Chondrocyte (in vitro differentiated cells): ENCODE measurements at places on chromosomes 1 and 21.

GRCh38 chr1:78492386-78492950 lies 1.7 kb downstream of the PTGFR start:
- DNase-seq, result no peak

DNA sequence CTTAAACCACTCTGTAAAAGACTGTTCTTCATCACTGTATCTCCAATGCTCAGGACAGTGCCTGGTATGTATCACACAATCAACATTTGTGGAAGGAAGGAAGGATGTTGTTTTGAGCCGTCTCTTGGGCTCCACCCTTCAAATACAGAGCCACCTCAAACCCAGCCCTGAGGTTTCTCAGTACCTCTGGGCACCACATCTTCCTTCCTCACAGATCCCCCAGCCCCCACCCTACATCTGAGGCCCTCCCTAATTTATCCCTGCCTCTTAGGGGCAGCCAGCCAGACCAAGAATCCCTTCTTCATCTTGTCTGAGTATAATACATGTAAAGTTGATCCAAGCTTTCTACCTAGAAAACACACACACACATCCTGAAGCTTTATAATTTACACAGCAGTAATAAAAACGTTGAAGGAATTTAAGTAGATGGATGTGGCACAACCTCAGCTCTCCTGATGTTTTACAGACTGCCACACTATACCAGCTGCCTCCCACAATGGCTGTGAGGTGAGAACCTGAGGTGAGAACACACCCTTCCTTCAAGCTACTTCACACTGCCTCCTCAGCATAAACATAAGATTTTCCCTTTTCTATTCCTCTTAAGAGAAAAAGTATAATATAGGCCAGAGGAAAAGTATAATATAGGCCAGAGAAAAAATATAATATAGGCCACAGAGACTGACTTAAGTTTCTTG lies 48.5 kb downstream of the CDC7 start:
- no peak for DNase-seq

GRCh38 chr1:234579967-234580366 lies 30.0 kb downstream of the IRF2BP2 start:
- no peak for DNase-seq

DNA sequence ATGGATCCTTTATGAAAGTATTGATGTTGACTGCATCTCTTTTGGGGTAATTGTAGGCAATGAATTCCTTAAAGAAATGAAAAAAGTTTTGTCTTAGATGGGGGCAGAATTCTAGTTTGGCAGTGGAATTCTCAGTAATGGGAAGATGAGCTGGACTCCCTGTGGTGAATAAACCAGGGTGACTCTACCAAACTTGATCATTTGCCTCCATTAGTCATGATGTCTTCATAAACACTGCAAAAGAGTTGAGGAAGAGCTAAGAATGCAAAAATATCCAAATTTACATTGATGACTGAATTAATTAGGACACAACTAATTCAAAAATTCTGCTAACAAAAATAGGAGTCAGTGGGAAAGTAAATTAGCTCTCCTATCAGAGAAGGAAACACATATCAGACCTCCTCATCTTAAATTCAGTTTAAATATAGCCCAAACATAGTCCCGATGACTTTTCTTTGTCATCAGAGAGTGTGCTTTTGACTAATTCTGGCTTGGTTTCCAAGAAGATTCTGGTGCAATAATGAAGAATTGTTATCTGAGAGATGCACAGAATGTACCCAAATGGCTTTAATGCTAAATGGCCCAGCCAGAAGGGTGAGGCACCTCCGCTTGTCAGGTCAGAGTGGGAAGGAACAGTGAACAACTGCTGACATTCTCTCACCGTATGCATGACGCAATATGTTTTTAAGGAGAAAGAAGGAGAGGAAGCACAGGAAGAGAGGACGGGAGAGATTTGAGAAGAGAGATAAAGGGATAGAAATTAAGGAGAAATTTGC lies 525.1 kb downstream of the LMO4 start:
- DNase-seq, result no peak

DNA sequence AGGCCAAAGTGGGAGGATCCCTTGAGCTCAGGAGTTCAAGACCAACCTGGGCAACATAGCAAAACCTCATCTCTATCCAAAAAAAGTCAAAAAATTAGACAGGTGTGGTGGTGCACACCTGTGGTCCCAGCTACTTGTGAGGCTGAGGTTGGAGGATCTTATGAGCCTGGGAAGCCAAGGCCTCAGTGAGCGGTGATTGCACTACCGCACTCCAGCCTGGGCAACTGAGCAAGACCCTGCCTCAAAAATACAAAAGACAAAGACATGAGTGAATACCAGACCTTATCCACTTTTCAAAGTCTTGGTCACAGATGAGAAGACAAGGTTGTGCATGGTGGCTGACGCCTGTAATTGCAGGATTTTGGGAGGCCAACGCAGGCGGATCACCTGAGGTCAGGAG lies 13.2 kb upstream of the MSTO1 start:
- DNase-seq, result no peak

GRCh38 chr1:78591971-78592370 lies 28.3 kb upstream of the IFI44L start:
- no peak for DNase-seq

DNA sequence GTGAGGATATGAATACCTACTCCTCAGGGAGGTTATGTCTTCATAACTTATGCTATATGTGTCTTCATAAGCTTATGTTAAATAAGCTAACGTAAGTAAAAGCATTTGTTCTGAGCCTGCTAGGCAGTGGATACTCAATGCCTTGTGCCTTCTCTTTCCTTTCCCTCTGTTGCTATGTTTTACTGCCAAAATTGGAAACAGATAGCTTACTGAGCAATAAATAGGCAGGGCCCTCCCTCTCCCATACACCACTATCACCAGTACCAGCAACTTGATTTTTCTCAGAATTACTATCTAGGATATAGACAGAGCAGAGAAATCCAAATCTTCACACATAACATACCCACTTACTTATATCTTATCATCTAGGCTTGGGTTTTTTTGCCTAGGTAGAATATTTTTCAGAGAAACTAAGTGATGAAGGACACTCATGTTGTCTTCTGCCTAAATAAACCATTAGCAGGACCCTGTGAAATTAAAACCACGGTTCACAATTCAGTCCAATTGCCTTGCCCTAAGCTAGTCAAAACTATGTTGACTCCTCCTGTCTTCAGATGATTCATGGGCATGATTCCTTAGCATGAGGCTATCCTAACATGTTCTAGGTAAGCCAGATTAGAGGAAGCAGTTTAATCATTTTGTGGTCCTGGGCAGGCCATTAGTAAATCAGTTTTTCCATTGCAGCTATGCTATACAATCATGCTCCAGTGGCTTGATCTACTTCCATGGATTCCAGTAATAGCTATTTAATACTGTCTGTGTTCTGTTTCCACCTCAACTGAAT lies 15.9 kb upstream of the LRRC8C start:
- no peak for DNase-seq

DNA sequence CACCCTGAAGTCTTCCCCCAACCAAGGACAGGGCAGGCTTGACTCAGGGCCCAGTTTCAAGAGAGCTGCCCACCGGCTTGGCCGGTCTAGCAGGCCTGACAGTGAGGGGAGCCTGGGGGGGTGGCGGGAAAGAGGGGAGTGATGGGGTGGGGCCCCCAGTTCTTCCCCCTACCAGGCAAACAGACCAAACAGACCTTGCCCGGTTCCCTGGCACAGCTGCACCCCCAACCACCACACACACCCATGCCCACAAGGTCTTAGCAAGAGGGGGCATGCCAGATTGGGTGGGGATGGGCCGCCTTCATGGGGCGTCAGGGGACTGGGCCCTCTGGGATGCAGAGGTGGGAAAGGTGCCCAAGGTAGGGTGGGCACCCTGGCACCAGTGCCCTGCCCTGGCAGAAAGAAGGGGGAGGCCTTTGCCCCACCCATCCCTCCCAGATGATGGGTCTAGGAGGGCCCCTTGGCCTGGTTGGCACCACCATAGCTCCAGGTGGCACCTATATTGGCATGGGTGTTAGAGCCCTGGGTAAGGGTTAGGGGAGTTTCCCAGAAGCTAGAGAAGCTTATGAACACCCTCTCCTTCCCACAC lies 8.9 kb downstream of the ZBTB7B start:
- no peak for DNase-seq

DNA sequence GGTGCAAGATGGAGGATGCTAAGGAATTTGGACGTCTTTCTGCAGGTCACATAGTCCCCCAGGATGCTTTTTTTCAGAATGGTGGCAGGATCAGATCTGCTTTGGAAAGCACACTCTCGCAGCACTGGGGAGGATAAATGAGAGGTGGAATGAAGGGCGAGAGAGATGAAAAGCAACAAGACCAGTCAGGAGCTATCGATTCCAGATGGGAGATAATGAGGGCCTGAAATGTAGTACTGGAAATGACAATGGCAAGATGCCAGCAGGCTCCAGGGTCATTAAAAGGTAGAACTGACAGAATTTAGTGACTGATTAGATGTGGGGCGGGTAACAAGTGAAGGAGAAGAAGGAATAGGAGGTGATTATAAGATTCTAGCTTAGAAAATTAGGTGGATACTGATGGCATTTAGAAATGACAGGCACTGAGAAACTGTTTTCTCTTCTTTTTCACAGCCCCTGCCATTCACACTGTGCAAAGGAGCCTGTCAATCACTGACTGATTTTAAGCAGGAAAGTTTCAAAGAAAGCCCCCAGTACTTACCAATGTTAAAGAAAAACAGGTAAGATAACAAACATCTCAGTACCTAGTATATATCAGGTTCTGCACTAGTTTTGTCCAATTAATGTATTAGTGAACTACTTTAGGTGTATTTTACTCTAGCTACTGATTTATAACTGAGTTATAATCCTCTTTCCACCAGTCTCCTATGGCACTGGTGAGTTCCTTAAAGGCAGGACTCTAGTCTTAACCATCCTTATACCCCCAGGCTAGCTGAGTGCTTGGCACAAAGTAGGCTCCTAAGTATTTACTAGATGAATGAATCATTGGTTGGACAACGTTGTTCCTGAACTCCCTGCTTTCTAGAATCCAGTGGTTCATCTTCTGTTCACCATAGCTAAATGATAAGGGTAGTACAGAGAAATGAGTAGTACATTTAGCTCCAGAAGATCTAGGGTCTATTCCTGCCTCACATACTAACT lies 9.2 kb downstream of the PIGM start:
- DNase-seq, result no peak

DNA sequence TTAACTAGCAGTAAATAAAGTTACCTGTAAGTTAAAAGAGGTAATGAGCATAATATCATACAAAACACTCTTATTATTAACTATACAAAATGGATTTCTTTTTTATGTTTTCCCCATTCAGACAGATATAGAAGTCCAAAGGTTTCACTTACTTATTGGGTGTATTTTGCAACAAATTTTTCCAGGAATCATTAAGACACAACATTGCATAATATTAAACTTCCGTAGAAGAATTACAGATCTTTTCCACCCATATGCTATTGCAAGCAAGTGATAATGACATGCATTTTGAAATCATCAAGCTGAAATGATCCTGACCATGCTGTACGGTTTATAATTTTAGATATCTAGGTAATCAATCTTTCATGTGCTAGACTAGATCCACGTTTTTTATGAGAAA lies 957.0 kb downstream of the NCAM2 start:
- DNase-seq, result no peak

DNA sequence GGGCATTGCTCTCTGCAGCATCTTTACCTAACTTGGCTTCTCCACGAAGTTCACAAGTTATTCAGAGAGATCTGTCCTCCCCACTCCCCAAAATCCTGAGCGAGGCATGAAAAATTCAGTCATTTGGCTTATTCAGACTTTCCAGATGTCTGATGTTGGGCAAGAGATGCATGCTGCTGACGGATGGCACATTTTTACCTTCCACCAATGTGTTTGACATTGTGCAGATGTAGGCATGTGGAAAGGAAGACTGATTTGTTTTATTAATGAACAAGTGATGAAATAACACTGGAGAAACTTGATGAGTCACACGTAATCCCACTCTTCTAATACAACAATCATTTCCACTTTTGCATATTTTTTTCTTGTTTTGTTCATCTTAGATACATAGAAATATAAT lies 86.7 kb downstream of the C1orf94 start:
- DNase-seq, result no peak

- DNase-seq, result no peak
Observed at GRCh38 chr1:147267711-147268110, 25.2 kb downstream of the CHD1L start.

DNA sequence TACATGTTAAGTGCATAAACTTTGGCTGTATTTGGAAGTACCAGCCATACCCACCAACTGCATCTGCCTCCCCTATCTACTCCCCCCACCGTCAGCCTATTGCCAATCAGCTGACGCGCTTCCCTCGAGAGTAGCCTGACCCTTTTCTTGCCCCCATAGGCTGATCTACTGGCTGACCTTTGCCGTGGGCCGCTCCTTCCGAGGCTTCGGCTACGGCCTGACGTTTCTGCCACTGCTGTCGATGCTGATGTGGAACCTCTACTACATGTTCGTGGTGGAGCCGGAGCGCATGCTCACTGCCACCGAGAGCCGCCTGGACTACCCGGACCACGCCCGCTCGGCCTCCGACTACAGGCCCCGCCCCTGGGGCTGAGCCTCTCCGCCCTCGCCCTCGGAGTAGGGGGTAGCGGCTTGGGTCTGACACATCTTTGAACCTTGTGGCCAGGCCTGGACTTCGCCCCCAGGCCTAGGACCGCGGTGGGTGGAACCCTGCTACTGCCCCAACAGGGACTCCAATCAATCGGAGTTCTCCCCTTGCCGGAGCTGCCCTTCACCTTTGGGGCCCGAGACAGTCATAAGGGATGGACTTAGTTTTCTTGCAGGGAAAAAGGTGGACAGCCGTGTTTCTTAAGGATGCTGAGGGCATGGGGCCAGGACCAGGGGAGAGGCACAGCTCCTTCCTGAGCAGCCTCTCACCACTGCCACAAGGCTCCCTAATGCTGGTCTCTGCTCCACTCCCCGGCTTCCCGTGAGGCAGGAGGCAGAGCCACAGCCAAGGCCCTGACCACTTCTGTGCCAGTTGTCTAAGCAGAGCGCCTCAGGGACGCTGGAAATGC lies 4.0 kb downstream of the GLMP start:
- DNase-seq, result peak; percentile 97

DNA sequence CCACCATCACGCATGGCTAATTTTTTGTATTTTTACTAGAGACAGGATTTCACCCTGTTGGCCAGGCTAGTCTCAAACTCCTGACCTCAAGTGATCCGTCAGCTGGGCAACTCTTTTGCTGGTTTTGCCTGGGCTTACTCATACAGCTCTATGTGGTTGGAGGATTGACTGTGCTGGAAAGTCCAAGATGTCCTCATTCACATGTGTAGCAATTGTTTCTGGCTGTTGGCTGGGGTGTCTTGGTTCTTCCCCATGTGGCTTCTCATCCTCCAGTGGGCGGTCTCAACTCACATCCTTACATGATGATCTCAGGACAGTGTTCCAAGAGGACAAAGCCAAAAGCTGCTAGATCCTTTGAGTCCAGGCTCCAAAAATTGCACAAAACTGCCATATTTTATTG lies 53.3 kb downstream of the TEX35 start:
- no peak for DNase-seq
